ENCODE measurements at places on chromosomes 5 and 9. TPM values are rescaled to one million over a fixed set of nuclear protein-coding genes. Genes with fewer than 3 reads are reported as not detected.

The SHISAL2B gene
- not detected for total RNA-seq

The MARCOL gene
- not detected for total RNA-seq

The ECSCR gene
- total RNA-seq: 15.2 TPM

The FOXD4L5 gene
- not detected for total RNA-seq

The PRUNE2 gene
- total RNA-seq: 206 TPM

DNA sequence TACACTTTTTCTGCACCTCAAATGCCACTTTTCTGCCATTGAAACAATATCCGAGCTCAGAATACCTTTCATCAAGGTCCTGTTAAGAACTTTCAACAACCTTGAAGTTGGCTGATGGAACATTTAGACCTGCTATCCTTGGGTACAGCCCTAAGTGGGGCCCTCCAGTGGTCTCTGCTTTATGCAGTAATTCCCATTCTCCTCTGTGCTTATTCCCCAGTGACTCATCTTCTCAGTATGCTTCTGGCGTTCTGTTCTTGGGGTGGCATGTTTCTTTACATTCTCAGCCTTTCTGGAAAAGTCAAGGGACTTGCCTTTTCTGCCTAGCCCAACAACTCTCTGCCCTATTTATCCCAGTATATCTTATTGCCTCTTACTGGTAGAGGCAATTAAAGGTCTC lies 7.1 kb downstream of the ANP32B start:
- peaks cover 7% of the 10 kb centered on the region for H3K36me3 ChIP-seq
- H3K27me3 ChIP-seq: no peaks in the 10 kb centered on the region
- peaks cover 93% of the 10 kb centered on the region for H3K4me1 ChIP-seq
- no peak for DNase-seq
- no peak overlapping the region for H3K4me3 ChIP-seq
- H3K27ac ChIP-seq: peak overlapping the region; percentile 8

GRCh38 chr5:178332210-178332641 lies 99.6 kb upstream of the PHYKPL start:
- no peaks in the 10 kb centered on the region for H3K36me3 ChIP-seq
- H3K4me1 ChIP-seq: peaks cover 25% of the 10 kb centered on the region
- H3K4me3 ChIP-seq: no peak overlapping the region
- H3K27ac ChIP-seq: peak overlapping the region; percentile 85

DNA sequence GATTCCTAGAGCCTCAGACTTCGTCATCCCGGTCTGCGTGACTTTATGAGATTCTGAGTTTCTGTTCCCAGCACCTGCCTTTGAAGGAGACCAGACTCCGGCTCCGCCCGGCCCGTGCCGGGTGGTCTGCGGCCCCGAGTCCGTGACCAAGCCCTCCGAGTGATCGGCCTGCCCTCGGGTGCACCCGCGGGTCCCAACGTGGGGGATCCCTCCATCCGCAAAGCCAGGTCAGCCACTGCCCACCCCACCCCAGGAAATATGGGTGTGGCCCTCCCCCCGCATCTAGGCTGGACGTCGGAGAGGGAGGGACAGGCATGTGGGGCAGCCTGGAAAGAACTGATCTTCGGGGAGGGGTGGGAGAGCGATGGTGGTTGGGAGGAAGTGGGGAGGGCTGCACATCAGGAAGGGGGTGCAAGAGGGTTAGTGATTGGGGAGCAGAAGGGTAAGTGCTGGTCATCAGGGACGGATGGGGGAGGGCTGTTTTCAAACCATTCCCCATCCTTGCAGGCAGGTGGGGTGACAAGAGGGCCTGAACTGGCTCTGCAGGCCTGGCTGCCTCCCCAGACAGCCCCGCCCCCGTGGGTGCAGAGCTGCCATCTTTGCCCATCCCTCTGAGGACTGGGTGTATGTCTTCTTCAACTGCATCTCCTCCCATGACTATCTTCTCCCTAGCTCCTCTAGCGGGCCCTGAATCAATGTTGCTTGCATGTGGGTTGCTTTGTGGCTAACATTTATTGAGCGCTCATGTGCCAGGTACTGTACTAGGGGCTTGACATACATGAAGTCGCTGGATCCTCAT lies 747 bp downstream of the LRSAM1 start:
- peaks cover 45% of the 10 kb centered on the region for H3K4me1 ChIP-seq
- DNase-seq: peak; percentile 44

- DNase-seq: peak; percentile 12
- H3K27me3 ChIP-seq: no peaks in the 10 kb centered on the region
- no peaks in the 10 kb centered on the region for H3K4me1 ChIP-seq
- H3K4me3 ChIP-seq: no peak overlapping the region
- no peaks in the 10 kb centered on the region for H3K36me3 ChIP-seq
- no peak overlapping the region for H3K27ac ChIP-seq
These were observed 1143.4 kb downstream of the CDH12 start for GRCh38 chr5:21709770-21710169.

DNA sequence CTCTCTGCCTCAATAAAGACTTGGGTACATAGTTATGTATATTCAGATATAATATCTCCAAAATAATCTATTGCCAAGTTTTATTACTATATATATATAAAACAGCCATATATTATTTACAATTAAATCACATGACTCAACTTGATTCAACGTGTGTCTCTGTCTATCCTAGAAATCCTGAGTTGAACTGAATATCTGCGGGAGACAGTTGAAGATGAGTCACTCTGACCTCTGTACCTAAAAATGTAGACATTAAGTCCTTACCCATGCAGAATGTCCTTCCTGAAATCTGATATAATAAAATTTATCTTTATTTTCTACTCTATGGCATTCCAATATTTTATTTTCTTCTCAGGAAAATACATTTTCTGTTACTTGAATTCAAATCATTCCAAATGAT lies 218.2 kb upstream of the PRDM9 start:
- H3K27me3 ChIP-seq: no peaks in the 10 kb centered on the region
- H3K4me1 ChIP-seq: no peaks in the 10 kb centered on the region
- no peak overlapping the region for H3K4me3 ChIP-seq
- no peak for DNase-seq

DNA sequence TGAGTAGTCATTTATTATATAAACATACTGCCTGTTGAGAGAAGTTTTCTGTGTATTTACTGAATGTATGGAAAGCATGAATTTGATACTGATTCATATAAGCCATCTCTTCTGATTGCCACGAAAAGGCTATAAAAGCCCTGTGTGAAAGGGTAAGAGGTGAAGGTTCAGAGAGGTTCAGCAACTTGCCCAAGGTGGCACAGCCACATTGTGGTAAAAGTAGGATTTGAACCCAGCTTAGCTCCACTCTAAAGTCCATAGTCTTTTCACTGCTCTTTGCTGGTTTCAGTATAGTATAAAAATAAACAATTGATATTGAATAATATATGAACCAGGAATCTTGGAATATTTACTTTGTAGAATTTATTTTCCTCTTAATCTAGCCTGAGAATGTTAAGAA lies 71.3 kb downstream of the VCAN start:
- no peak overlapping the region for H3K27ac ChIP-seq
- H3K4me3 ChIP-seq: no peak overlapping the region
- no peaks in the 10 kb centered on the region for H3K4me1 ChIP-seq
- no peak for DNase-seq
- no peaks in the 10 kb centered on the region for H3K36me3 ChIP-seq
- H3K27me3 ChIP-seq: no peaks in the 10 kb centered on the region

DNA sequence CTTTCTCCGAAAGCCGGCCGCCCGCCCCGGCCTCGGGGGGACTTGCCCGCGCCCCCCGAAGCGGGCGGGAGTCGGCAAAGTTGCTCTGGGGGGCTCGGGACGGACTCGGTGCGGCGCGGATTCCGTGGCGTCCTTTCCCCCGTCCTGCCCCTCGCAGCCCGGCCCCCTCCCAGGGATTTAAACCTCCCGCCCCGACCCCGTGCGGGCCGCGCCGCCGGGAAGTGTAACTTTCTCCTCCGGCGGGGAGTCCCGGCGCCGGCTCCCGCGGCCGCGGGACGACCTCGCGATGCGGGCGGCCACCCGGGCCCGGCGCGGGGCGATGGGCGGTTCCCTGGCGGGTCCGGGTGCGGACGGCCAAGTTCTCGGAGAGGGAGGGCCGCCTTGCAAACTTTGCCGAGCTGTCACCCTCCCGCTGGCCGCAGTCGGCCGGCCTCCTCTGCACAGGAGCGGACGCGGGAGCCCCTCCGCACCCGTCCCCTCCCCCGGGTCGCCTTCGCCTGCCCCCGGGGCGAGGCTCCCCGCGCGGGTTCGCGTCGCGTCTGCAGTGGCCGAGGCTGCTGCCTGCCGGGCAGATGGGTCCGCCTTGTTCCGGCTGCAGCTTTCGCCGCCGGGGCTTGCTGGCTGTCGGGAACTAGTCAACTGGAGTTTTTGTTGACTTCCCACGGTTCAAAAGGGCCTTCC lies 732 bp downstream of the PBX3 start:
- peaks cover 55% of the 10 kb centered on the region for H3K4me1 ChIP-seq
- no peaks in the 10 kb centered on the region for H3K36me3 ChIP-seq
- peak; percentile 74 for DNase-seq
- peak overlapping the region; percentile 83 for H3K4me3 ChIP-seq

DNA sequence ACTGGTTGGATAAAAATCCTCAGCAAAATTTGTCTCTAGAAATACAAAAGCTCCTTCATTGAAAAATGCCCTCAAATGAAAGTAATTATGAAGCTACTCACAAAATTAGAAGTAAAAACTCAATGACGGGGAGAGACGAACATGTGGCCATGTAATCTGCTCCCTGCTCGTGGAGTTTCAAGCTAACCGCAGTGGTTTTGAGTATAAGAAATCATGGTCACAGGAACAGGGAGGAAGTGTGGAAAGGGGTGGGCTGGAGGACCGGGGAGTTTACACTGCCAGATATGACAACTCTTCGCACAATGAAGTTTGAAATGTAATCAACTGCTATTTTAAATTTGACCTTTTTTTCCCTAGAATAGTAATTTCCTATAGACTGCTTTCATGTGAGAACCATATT lies 765.4 kb upstream of the DMAC1 start:
- no peak for DNase-seq
- no peaks in the 10 kb centered on the region for H3K27me3 ChIP-seq
- H3K36me3 ChIP-seq: no peaks in the 10 kb centered on the region
- no peak overlapping the region for H3K27ac ChIP-seq
- H3K4me1 ChIP-seq: no peaks in the 10 kb centered on the region

GRCh38 chr9:114285166-114285867 lies 37.6 kb upstream of the ORM1 start:
- H3K36me3 ChIP-seq: no peaks in the 10 kb centered on the region
- no peaks in the 10 kb centered on the region for H3K27me3 ChIP-seq
- no peak overlapping the region for H3K4me3 ChIP-seq
- no peaks in the 10 kb centered on the region for H3K4me1 ChIP-seq
- DNase-seq: peak; percentile 85
- H3K27ac ChIP-seq: no peak overlapping the region

GRCh38 chr9:99109522-99109921 lies 4.6 kb downstream of the TGFBR1 start:
- no peak for DNase-seq
- peaks cover 34% of the 10 kb centered on the region for H3K4me1 ChIP-seq
- H3K36me3 ChIP-seq: no peaks in the 10 kb centered on the region
- H3K4me3 ChIP-seq: no peak overlapping the region
- H3K27me3 ChIP-seq: no peaks in the 10 kb centered on the region
- peak overlapping the region; percentile 96 for H3K27ac ChIP-seq

GRCh38 chr9:19481121-19481870 lies 72.5 kb downstream of the ACER2 start:
- H3K4me1 ChIP-seq: no peaks in the 10 kb centered on the region
- H3K27ac ChIP-seq: no peak overlapping the region
- no peaks in the 10 kb centered on the region for H3K27me3 ChIP-seq
- no peak overlapping the region for H3K4me3 ChIP-seq
- no peaks in the 10 kb centered on the region for H3K36me3 ChIP-seq

- no peak overlapping the region for H3K4me3 ChIP-seq
- DNase-seq: no peak
- H3K27ac ChIP-seq: no peak overlapping the region
- no peaks in the 10 kb centered on the region for H3K4me1 ChIP-seq
- H3K36me3 ChIP-seq: no peaks in the 10 kb centered on the region
- no peaks in the 10 kb centered on the region for H3K27me3 ChIP-seq
These were observed 472.7 kb upstream of the CDH9 start for GRCh38 chr5:27511061-27511460.

DNA sequence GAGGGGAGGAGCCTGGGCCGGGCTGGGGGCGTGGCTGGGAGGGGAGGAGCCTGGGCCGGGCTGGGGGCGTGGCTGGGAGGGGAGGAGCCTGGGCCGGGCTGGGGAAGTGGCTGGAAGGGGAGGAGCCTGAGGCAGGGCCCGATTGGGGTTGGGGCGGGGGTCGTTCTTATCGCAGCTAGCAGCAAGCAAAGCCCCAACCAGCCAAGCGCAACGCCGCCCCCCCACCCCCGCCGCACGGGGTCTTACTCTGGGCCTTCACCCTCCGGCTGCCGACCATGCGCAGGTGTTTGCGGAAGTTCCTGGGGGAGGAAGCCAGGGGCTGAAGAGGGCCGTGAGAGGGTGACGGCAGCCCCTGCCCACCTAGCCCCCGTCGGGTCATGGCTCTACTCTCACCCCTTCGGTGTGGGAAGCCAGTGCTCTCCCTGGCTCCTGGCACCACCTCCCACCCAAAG lies 5.0 kb downstream of the NSMF start:
- H3K27me3 ChIP-seq: no peaks in the 10 kb centered on the region
- H3K36me3 ChIP-seq: peaks cover 48% of the 10 kb centered on the region
- H3K4me1 ChIP-seq: peaks cover 49% of the 10 kb centered on the region

GRCh38 chr5:685262-686171 lies 7.6 kb downstream of the TPPP start:
- no peak overlapping the region for H3K4me3 ChIP-seq
- H3K36me3 ChIP-seq: no peaks in the 10 kb centered on the region
- H3K4me1 ChIP-seq: no peaks in the 10 kb centered on the region
- H3K27ac ChIP-seq: no peak overlapping the region
- no peaks in the 10 kb centered on the region for H3K27me3 ChIP-seq
- DNase-seq: no peak

DNA sequence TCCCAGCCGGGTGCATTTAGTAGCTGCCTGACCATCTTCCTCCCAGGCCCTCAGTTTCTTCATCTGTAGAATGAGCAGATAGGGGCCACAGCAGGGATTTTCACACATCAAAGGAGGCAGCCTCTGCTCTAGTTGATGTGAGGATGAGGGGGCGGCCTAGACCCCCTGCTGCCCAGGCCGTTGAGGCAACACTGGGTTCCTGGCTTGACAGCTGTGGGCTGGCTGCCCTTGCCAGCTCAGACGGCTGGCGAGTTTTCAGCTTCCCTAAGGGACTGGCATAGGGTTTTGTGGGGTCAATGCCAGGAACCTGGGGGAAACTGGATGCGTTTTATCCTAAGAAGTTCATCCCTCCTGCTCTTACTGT lies 49.6 kb downstream of the NDST1 start:
- no peaks in the 10 kb centered on the region for H3K27me3 ChIP-seq
- H3K4me3 ChIP-seq: no peak overlapping the region
- no peaks in the 10 kb centered on the region for H3K4me1 ChIP-seq
- H3K36me3 ChIP-seq: peaks cover 24% of the 10 kb centered on the region
- no peak overlapping the region for H3K27ac ChIP-seq

- no peak overlapping the region for H3K27ac ChIP-seq
- H3K4me3 ChIP-seq: no peak overlapping the region
- H3K27me3 ChIP-seq: no peaks in the 10 kb centered on the region
- DNase-seq: no peak
- peaks cover 15% of the 10 kb centered on the region for H3K4me1 ChIP-seq
These were observed 201.0 kb downstream of the WDR70 start for GRCh38 chr5:37580106-37580505.

GRCh38 chr5:179762079-179762780 lies 29.6 kb downstream of the MAML1 start:
- peaks cover 89% of the 10 kb centered on the region for H3K4me1 ChIP-seq
- peak; percentile 33 for DNase-seq
- H3K27me3 ChIP-seq: no peaks in the 10 kb centered on the region
- no peak overlapping the region for H3K4me3 ChIP-seq

Data from stomach (tissue), 19 donors.